ENCODE measurements at places on chromosomes 5 and 9.

DNA sequence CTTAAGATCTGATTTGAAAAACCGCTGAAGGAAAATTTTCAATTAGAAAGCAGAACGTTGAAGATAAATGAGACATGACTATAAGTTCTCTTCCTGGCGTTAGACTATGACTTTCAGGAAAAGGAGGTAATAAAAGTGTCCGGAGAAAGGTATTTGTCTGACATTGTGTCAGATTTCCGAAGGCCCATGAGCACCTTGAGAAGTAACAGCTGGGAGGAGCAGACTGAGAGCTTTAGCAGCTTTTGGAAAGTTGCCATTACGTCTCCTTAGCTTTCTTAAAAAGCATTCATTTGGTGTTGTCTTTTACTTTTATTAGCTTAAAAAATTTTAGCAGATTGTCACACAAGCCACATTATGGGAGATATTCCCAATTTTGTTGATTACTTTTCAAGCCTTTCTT is 363.5 kb downstream of the NDUFS4 start:
- DNase-seq: no peak

GRCh38 chr5:109989161-109989560 is 299.4 kb downstream of the MAN2A1 start:
- no peak for DNase-seq

DNA sequence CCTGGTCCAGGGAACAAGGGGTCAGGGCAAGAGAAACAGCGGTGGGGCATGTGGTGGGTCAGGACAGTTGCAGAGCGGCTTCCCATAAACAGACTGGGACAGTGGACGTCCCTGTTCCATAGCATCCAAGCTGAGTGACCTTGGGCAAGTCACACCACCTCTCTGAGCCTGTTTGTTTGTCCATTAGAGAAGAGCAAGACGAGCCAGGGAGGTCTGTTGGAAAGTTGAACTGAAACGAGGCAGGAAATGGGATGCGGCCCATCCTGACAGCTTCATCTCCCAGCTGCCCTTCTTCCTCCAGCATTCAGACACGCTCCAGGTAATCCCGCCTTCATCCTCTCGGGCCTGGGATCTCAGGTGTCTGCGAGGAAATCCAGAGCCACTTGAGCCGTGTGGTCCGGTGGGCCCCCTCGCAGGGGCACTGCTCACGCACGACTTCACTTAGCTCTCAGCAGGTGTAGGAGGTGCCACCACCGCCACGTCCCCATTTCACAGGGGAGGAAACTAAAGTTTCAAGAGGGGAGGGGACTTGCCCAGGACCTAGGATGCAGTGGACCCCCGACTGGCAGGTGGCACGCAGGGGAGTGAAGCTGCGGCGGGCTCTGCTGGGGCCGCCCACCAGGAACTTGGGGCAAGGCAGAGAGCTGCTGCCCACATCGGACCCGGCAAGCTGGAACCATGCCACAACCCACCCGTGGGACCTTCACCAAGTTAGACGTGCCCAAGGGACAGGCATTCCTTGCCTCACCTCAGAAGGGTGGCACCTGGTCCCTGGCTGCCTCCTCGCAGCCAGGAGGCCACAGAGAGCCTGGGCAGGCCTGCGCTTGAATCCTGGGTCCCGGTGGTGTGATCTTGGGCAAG is 13.0 kb downstream of the PTGES2 start:
- no peak for DNase-seq

- DNase-seq: no peak
These were observed 33.1 kb upstream of the LARP1 start for GRCh38 chr5:154722097-154722496.

DNA sequence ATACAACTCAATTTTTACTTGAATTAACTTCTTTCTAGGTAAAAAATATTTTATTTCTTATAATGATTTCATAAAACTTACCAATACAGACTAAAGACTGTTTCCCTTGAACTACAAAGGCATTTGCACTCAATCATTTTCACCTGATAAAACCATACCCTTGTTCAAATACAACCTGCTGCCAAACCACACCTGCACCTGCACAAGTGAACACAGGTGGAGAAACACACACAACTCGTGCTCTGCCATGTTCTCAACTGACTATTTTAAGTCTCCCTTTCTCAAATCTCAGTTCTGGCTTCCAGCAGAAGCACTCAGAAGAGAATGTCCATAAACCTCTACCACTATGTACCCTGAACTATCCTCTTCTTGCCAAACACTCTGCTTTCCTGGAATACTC is 1892.1 kb downstream of the MAT2B start:
- no peak for DNase-seq

- DNase-seq: no peak
These were observed 41.3 kb upstream of the PHYKPL start for GRCh38 chr5:178273665-178274541.

- peak; percentile 7 for DNase-seq
These were observed 18.8 kb downstream of the COL5A1 start for GRCh38 chr9:134660407-134660806.

DNA sequence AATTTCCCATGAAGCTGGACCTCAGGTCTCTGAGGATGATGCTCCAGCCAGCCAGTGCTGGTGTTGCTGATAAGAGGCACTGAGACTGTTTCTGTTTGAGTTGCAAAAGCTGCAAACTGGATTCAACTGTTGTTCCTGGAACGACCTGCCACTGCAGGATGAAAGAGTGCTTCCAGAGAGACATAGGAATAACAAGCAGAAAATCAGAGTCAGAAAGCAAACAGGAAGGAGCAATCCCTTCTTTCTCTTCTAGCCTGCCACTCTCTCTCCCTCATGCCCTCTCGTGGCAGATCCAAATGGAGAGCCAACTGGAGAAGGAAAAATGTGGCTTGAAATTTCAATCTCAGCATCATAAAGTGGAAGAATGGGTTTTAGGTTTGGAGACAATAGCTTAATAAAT is 110.4 kb downstream of the STARD4 start:
- DNase-seq: no peak

GRCh38 chr5:393846-394275 is 49.1 kb upstream of the EXOC3 start:
- DNase-seq: no peak

- DNase-seq: no peak
These were observed 22.0 kb downstream of the CDC42SE2 start for GRCh38 chr5:131285703-131286399.

DNA sequence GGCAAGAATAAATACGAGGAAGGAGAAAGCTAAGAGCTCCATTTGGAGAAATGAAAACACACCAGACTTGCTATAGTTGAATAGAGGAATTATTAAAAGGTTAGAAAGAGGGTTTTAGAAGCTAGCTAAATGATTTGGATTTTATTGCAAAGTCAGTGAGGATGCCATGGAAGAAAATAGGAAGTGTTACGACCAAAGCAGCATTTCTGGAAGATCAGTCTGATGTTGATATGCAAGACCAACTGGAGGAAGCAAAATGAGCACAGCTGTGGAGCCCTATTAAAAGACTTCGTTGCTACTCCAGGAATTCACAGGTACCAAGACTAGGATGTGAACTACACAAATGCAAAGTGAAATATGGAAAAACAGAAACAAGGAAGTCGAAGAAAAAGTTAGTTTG is 2.1 kb downstream of the DHX29 start:
- no peak for DNase-seq

DNA sequence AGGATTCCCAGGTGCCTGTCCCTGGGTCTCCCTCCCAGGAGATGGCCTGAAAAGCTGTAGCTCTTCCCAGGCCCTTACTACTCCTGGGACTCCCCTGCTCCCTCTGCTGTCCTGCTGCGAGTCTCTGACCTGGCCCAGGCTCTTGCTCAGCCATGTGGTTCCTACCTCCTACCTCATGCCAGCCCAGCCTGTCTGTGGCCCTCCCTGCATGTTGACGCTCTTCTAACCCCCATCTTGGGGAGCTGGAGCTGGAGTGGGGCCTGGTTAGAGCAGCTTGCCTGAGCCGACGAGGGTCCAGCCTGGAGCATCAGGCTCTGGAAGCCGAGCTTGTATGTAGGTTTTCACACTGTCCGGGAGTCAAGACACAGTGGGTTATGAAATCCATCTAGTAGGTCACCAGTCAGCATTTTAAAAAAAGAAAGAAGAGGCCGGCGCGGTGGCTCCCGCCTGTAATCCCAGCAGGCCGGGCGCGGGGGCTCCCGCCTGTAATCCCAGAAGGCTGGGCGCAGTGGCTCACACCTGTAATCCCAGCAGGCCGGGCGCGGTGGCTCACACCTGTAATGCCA is 244.4 kb downstream of the FANCC start:
- no peak for DNase-seq

GRCh38 chr9:95819636-95820035 is 55.9 kb upstream of the ERCC6L2 start:
- DNase-seq: no peak

GRCh38 chr5:112681481-112681908 is 56.2 kb upstream of the APC start:
- DNase-seq: no peak

DNA sequence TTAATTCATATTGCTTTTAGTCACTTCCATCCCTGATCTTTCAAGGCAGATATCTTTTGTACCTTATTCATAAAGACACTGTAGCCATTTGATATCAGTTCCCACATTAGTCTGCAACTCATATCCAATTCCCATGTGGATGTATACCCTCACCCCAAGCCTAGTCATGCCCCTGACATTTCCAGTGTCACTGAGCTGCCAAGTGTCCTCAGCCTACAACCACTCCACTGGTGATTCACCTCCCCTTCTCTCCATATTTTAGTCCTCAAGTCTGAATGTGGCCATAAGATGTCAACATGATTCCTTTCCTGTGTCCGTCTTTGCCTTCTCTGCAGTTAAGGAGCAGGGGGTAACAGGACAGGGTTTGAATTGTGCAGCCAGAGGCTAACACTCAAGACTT is 346.9 kb downstream of the RAB3C start:
- no peak for DNase-seq

GRCh38 chr9:122364117-122364782 is 6.6 kb upstream of the PTGS1 start:
- DNase-seq: no peak

GRCh38 chr9:13351778-13352386 is 72.4 kb upstream of the MPDZ start:
- no peak for DNase-seq

- DNase-seq: no peak
These were observed 639 bp downstream of the EHMT1 start for GRCh38 chr9:137619240-137620047.
